ENCODE measurements at places on chromosomes 5 and 9.

- no peak for DNase-seq
These were observed 63.5 kb downstream of the GADD45G start for GRCh38 chr9:89668216-89668865.

- no peak for DNase-seq
These were observed 18.3 kb upstream of the ZFYVE16 start for GRCh38 chr5:80389580-80389979.

DNA sequence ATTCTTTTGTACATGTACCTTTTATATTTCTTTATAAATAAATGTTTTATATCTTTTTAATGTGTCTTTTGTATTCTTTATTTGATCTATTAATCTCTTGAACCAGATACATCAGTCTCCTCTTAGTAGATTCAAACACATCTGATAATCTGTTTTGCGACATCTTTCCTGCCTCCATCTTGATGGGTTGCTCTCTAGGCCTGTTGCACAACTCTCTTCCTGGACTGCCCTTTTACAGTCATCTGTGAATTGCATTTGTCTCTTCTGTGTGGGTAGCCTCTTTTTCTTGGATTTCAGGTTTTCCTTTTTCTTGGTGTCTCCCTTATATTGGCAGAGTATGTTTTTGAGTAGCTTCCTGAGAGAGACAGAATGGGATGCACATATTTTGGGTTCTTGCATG is 6.2 kb downstream of the ZFYVE16 start:
- no peak for DNase-seq

DNA sequence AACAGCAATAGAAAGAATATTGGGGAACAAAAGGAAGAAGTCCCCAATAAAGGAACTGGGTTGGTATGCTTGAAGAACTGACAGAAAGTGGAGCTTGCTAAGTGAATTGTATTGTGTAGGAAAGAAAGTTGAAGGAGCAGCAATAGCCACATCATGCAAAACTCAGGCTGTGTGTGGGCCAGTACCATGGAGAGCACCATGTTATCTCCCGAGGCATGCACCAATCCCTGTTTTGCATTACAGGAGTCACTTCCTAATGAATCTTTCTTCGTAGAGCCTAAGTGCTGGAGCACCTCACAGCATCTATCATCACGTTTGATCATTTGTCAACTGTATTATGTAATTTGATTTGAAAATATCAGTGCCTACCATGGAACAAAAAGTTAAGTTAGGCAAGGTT is 137.7 kb upstream of the NMUR2 start:
- peak; percentile 54 for DNase-seq

- no peak for DNase-seq
These were observed 17.7 kb downstream of the JAK2 start for GRCh38 chr9:5002811-5003210.

DNA sequence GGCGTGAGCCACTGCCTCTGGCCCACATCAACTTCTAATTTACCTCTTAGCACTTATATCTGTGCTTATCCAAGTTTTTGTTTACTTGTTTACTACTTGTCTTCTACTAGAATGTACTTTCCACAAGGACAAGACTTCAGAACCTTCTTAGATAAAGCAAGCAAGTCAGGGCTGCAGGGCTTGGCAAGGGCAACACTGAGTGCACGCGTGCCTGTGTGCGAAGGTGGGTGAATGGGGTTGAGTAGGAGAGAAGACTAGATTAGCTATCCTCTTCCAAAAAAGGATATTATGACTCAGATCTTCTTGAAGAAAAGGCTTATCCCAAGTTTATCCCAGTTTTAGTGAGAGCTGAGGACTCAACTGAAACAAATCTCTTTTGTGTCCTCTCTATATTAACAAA is 19.3 kb downstream of the AK3 start:
- DNase-seq = no peak

GRCh38 chr9:109935406-109936087 is 155.5 kb downstream of the PALM2AKAP2 start:
- DNase-seq = no peak

DNA sequence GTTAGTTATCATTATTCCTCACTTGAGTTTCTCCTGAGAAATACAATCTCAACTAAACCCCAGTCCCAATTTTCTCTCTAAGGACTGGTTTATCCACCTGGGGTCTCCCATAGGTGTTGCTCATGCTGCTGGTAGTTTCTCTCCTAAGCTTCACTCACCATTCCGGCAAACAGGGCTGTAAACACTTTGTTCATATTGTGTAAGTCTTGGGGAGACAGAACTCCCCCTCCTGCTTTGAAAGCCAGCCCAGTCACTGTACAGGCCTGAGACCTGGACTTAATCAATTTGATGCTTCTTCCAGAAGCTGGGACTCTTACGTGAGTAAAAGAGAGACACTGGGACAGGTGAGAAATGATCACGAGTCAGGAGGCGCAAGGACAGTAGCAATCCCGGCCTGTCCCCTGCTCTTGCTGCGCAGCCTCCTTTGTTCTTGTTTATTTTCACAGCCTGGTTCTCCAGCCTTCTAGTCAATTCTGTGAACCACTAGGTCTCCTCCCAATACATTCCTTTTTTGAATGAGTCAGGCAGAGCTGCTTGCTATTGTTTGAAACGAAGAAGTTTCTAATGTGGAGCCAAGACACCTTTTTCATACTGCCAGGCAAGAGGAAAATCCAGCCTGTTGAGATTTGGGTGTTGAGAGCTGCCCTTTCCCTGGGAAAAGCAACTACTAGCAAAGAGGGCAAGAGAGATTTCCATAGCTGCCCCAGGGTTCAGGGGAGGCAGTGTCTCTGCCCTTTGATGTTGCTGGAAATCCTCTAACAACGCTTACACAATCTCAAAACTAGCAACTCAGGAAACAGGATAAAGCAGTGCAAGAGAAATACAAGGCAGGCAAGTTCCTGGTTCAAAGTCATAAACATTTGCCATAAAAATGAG is 9.2 kb upstream of the SHROOM1 start:
- DNase-seq = no peak

GRCh38 chr5:174074369-174074768 is 28.9 kb downstream of the NSG2 start:
- DNase-seq = no peak
